ENCODE measurements at places on chromosomes 13 and 19.
A peak's percentile ranks its signal among the peaks of the same experiment; 100 is the strongest.

GRCh38 chr19:38695317-38695683 is 47.9 kb downstream of the ACTN4 start:
- DNase-seq: peak; percentile 40

DNA sequence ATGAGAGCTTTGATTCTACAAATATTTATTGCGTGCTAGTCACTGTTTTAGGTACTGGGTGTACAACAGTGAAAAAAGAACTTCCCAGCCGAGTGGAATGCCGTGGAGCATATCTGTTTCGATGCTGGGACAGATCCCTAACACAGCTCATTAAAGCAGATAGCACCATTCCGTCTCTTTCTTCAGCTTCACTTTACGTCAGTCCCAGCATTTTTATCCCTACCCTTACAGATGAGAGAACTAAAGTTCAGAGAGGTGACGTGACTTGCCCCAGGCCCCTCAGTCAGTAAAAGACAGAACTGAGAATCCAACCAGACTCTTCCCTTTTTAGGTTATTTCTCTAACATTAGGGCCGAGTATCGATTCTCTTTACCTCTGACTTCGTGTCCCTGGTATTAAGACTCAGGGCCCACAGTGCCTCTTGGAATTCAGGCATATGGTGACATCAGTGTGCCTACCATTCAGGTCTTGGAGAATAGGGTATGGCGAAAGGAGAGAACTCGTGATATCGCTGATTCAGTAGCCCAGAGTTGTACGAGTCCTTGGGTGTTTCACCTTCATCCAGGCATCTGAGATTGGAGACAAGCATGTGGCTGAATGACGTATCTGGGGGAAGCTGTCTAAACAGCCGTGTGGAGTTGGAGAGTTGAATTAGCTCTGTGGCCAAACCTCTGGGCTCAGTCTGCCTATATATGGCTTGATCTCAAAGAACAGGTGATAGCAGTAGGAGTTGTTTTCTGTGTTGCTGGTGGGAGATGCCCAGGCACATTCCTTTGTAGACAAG is 27.1 kb downstream of the ACTN4 start:
- no peak for DNase-seq

GRCh38 chr19:31391518-31391917 is 42.3 kb upstream of the TSHZ3 start:
- DNase-seq: no peak

DNA sequence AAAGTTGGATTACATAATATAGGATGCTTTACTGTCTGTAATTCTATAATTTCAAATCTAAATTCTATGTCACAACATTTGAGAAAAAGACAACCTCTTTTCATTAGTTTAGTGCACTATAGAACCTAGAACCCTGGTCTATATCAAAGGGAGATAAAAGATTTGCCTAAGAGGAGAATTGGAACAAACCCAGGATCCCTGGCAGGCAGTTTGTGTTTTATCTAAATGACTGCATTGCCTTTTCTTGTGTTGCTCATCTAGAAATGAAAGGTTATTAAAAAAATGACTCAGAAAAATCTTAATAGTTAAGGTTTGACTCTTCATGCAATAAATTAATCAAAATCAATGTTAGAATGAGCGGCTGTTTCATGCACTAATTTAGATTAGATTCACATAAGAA is 96.7 kb downstream of the PCDH9 start:
- peak; percentile 10 for DNase-seq

GRCh38 chr19:6568010-6568526 is 22.9 kb downstream of the CD70 start:
- no peak for DNase-seq

DNA sequence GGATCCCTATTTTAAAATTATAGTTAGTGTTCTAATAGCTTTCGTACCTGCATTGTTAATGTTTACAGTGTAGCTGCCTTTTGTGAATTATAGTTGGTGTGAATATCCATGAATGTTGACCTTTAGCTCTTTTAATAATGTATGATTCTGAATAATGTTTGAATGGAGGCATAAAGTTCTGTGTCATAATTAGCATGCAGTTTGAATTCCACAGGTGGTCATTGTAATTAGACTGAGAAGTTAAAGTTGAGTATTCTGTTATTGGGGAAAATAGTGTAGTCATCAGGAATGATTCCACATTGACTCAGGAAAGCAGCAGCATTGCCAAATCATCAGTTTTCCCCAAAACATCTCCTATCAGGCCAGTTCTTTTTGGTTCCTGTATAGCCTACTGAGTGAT is 12.1 kb downstream of the GPR18 start:
- no peak for DNase-seq

- no peak for DNase-seq
Measured at GRCh38 chr13:101218484-101218883, 197.8 kb downstream of the NALCN start.

GRCh38 chr19:46383846-46384245 is 29.5 kb downstream of the CCDC8 start:
- DNase-seq: no peak

- peak; percentile 89 for DNase-seq
Measured at GRCh38 chr13:114110091-114110829, 22.2 kb downstream of the RASA3 start.

DNA sequence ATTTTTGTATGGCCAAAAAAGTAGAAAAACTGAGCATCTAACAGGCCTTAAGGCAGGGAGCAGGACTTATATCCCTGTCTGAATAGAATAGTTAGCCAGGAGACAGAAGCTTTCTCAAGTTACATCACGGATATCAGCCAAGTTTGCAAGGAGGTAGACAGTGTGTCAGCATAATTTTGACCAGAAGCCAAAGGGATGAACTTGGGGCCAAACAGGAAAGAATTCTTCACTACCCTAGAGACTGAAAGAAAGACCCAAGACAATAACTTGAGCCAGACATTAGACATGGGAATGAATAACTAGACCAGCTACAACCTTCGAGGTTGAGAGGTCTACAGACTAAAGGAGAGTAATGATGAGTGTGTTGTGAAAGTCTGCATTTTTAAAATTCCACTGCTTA is 48.1 kb upstream of the PCDH9 start:
- no peak for DNase-seq

DNA sequence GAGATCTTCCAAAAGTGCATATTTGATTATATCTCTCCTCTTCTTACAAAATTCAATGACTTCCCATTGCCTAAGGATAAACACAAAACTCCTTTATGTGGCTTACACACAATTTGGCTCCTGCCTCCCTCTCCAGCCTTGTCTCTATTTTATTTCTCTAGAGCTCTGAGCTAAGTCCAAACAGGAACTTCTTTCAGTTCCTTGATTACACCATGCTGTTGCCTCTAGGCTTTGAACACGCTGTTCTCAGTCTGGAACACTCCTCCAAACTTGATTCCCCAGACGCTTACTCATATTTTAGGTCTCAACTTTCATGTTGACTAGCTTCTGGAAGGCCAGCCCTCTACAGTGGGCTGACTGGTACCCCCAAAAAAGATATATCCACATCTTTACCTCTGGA is 258.5 kb downstream of the COG6 start:
- no peak for DNase-seq

GRCh38 chr13:73365252-73365651 is 306.4 kb downstream of the KLF5 start:
- no peak for DNase-seq

- DNase-seq: peak; percentile 5
Measured at GRCh38 chr13:76210262-76210661, 574.1 kb downstream of the LMO7 start.

DNA sequence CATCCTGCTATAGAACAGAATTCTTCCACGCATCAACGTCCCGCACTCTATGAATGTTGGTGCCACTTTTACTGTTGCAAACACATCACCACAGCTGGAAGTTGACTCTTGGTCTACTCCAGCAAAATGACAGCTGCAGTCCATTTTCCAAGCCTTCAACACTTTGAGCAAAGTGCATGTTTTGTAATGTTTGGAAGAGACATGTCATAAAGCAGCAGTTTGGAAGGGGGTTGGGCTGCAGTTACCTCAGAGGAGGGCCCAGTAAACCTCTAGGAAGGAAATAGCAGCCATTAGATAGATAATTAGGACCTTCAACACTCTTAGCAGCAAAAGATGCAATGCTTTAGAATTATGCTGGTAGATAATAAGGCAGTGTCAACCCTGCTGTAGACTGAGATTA is 323.6 kb downstream of the TDRD3 start:
- no peak for DNase-seq

DNA sequence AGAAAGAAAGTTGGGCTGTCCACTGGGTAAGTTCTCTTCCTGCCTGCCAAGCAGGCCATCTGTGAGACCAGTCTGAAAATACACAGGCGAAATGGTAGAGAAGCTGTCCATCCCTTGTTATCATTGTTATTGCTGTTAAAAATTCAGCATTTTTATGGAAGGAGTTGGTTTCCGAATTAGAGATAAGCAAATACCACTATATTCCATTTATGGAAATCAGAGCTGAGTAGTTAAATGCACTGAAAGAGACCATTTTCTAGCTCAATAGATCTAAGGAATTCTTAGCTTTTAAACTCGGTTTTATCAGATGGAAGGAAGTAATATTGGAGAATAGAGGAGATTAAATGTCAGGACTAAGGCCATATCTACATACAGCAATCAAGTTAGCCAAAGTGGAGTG is 40.7 kb downstream of the MZT1 start:
- DNase-seq: no peak

- DNase-seq: no peak
Measured at GRCh38 chr13:20408181-20408580, 117.5 kb downstream of the CRYL1 start.

GRCh38 chr19:46886546-46887239 is 25.9 kb downstream of the ARHGAP35 start:
- DNase-seq: no peak

DNA sequence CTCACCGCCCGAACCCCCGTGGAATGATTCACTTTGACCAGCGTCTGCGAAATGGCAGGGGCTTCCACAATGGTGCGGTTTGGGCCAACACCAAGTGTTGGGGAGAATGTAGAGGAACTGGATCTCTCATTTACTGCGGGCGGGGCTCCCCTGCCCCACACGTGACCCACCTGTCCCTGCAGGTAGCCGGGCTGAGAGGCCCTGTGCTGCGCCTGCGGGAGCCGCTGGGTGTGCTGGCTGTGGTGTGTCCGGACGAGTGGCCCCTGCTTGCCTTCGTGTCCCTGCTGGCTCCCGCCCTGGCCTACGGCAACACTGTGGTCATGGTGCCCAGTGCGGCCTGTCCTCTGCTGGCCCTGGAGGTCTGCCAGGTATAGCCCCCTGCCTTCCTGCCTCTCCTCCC is 5.8 kb upstream of the FLT3LG start:
- DNase-seq: no peak

DNA sequence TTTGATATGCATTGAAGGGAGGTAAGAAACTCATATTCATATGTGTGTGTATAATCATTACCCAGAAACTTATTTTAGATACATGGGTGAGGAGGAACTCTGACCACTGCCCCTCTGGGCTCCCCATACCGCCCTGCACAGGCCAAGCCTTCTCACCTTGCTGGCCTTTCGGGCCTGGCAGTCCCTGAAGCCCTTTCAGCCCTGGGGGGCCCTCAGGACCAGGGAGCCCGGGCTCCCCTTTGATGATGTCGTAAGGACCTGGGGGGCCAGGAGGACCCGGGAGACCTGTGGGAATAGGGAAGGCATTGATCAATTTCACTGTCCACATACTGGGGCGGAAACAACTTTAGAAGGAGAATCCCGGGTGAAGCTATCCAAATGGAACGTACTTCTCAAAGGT is 142.3 kb downstream of the COL4A1 start:
- DNase-seq: no peak

GRCh38 chr13:91097269-91097668 is 250.2 kb upstream of the MIR17HG start:
- no peak for DNase-seq

DNA sequence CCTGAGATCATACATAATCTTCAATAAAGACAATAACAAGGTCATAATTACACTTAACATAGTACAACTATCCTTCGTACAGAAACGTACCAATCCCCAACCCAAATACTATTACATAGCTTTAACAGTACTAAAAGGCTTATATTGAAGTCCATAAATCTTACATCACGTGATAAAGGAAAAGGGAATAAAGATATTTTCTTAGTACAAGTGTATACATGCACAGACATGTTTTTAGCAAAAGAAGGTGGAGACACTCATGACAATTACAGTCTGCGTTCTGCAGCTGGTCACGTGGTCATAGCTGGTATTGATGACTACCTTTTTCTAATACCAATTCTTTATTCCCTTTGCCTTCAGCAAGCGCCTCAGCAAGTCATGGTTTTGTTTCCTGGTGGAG is 464.5 kb upstream of the SLITRK5 start:
- no peak for DNase-seq

- DNase-seq: no peak
Measured at GRCh38 chr13:43315522-43315921, 292.1 kb downstream of the DNAJC15 start.

DNA sequence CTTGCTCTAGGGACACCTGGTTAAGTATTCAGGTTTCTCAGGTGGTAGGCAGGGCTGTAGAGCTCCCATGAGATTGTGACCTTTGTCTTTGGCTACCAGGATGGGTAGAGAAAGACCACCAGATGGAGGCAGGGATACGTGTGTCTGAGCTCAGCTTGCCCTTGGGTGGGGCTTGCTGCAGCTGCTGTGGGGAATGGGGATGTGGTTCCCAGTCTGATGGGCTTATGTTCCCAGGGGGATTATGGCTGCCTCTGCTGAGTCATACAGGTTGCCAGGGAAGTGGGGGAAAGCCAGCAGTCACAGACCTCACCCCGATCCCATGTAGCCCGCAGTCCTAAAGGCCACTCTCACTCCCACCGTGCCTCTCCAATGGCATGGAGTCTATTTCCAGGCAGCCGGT is 659.9 kb upstream of the KLF12 start:
- no peak for DNase-seq

- DNase-seq: peak; percentile 89
Measured at GRCh38 chr19:51514866-51515481, 13.4 kb upstream of the SIGLEC12 start.

DNA sequence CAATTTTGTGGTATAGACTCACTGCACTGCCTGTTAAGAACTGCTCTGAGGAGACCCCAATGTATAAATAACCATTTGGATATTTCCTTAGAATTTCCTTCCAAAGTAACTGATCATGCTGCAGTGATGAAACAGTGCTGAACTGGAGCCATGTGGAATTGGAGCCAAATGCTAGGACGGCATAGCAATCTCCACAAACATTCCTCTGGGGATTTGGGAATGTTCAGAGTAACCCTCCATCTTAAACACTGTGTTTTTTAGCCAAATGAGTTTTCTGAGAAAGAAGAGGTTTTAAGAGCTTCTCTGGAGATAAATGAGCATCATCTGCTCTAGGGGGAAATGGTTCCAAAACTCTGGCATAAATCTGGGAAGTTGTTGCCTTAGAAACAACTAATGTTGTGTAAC is 98.2 kb downstream of the OLFM4 start:
- no peak for DNase-seq

DNA sequence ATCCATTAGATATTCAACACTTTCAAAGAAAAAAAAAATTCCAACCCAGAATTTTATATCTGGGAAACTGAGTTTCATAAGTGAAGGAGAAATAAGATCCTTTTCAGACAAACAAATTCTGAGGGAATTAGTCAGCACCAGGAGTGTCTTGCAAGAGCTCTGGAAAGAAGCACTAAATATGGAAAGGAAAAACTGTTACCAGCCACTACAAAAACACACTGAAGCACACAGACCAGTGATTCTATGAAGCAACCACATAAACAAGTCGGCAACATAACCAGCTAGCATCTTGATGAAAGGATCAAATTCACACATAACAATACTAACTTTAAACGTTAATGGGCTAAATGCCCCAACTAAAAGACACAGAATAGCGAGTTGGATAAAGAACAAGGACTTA is 368.4 kb upstream of the MIR17HG start:
- DNase-seq: no peak

- DNase-seq: no peak
Measured at GRCh38 chr19:4109626-4109945, 14.3 kb downstream of the MAP2K2 start.

Measured in hematopoietic multipotent progenitor cell treated with erythropoietin and hydrocortisone succinate and interleukin-3 and kit ligand, for 4 days (in vitro differentiated cells).